ENCODE measurements at places on chromosomes 2 and 18.

- peaks cover 24% of the 10 kb centered on the region for H3K4me1 ChIP-seq
- no peaks in the 10 kb centered on the region for H3K27me3 ChIP-seq
- H3K36me3 ChIP-seq = no peaks in the 10 kb centered on the region
- DNase-seq = no peak
- H3K27ac ChIP-seq = no peak overlapping the region
These were observed 98.0 kb downstream of the PTGR3 start for GRCh38 chr18:75110846-75111415.

DNA sequence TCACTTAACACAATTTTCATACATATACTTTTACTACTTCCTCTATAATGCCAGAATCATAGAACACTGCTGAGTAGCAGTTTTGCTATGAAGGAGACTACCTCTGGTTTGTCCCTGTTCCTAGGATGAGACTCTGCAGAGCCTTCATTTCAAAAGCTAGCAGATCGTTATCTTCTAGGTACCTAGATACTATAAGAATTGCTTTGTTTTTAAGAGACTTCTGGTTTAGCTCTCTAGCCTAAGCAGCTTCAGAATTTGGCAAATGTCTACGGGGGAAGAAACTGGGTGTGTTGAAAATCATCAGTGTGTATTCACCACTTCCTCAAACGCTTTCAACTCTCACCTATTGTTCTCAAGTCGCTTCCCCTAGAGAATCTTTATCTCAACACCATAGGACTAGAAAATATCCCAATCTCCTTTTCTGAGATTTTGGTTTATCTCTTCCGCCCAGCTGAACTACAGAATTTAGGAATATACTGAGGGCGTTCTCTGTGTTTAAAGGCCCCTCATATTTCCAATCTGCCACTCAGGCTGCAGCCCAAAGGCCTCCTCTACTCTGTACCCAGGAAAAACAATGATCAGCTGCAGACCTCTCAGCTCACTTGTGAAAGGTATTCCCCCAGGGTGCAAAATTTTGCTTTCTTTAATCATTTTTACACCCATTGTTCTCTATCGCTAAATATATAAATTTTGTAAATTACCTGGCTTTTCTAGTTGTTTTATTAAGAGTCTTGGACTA lies 28.7 kb downstream of the SMAD2 start:
- H3K27me3 ChIP-seq = no peaks in the 10 kb centered on the region
- H3K27ac ChIP-seq = no peak overlapping the region
- no peak for DNase-seq

GRCh38 chr2:238774071-238774470 lies 73.8 kb upstream of the TWIST2 start:
- no peak for DNase-seq
- peaks cover 55% of the 10 kb centered on the region for H3K27me3 ChIP-seq
- no peak overlapping the region for H3K4me3 ChIP-seq
- peaks cover 9% of the 10 kb centered on the region for H3K4me1 ChIP-seq
- peak overlapping the region; percentile 52 for H3K27ac ChIP-seq

- H3K27ac ChIP-seq = peak overlapping the region; percentile 87
- H3K36me3 ChIP-seq = peaks cover 10% of the 10 kb centered on the region
- no peak for DNase-seq
- peaks cover 54% of the 10 kb centered on the region for H3K4me1 ChIP-seq
- H3K27me3 ChIP-seq = peaks cover 2% of the 10 kb centered on the region
These were observed 430.0 kb upstream of the TNP1 start for GRCh38 chr2:217289907-217290280.

- H3K4me3 ChIP-seq = no peak overlapping the region
- no peak overlapping the region for H3K27ac ChIP-seq
- no peak for DNase-seq
- no peaks in the 10 kb centered on the region for H3K27me3 ChIP-seq
- H3K4me1 ChIP-seq = no peaks in the 10 kb centered on the region
These were observed 163.0 kb downstream of the MREG start for GRCh38 chr2:215850380-215850779.

DNA sequence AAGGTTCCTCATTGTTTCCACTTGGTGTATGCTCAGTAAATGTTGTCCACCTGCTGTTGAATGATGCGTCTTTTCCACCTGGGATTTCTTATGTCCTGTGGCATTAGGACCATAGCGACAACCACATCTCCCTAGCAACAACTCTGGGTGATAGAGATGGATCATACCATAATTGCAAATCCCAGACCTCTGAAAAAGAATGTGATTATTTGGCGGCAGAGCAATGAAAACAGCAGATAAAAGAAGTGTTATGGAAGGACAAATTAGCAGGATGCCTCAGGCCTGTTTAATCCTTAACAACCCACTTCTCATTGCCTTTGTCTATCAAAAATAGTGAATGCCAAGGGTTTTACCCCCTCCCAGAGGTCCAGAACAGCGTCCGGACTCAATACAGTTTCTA lies 278.9 kb downstream of the TSN start:
- no peaks in the 10 kb centered on the region for H3K36me3 ChIP-seq
- peaks cover 19% of the 10 kb centered on the region for H3K4me1 ChIP-seq

Data from mesothelial cell of epicardium (in vitro differentiated cells).